ENCODE measurements at places on chromosomes 11 and 22.
A peak's percentile ranks its signal among the peaks of the same experiment; 100 is the strongest.

GRCh38 chr22:18975434-18976196, 39.5 kb upstream of the PRODH start:
- DNase-seq = peak; percentile 7

GRCh38 chr11:62981743-62982142, 3.0 kb downstream of the SLC22A6 start:
- DNase-seq = no peak

- DNase-seq = no peak
Measured at GRCh38 chr11:117766576-117766975, 30.4 kb downstream of the DSCAML1 start.

DNA sequence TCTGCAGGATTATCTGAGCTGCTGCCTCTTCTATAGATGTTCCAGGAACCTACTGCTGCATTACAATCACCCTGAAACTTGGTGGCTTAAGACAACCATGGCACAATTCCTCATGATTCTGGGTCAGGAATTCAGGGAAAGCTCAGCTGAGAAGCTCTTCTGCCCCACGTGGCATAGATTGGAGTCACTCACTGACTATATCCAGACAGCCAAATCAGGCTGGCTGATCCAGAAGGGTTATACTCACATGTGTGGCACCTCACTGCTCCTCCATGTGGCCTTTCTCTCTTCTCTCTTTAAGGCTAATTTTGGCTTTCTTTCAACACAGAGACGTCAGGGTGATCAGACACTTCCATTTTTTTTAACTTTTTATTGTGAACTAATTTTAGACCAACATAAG, 125.5 kb downstream of the BBOX1 start:
- no peak for DNase-seq

DNA sequence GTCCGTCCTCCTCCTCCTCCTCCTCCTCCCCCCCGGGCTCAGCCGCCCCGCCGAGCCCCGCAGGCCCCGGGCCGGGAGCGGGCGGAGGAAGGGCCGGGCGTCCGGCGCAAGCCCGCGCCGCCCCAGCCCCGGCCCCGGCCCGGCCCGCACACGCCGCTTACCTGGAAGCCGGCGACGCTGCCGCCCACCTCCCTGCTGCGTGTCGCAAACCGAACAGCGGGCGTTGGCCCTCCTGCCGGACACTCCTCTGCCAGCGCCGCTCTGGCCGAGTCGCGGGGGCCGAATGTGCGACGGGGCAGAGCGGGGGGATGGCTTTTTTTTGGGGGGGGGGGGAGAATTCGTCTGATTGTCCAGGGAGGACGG, 1.1 kb downstream of the IGF2 start:
- no peak for DNase-seq

GRCh38 chr11:79174045-79175008, 266.5 kb downstream of the TENM4 start:
- no peak for DNase-seq

DNA sequence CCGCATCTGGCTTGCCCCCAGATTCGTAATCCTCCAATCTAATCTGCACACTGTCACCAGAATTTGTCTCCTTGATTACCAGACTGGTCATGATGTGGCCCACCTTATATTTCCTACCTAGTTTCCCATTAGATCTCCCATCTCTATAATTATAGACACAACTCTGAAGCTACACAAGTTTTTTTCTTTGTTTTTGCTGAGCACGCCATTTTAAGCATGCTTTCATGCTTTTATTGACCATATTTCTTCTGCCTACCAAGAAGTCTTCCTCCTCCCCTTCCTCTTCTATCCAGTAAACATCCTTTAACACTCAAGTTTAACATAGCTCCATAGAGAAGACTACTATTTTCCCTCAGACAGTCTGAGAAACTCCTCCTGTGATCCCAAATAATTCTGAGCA, 24.3 kb upstream of the DEPDC7 start:
- no peak for DNase-seq

DNA sequence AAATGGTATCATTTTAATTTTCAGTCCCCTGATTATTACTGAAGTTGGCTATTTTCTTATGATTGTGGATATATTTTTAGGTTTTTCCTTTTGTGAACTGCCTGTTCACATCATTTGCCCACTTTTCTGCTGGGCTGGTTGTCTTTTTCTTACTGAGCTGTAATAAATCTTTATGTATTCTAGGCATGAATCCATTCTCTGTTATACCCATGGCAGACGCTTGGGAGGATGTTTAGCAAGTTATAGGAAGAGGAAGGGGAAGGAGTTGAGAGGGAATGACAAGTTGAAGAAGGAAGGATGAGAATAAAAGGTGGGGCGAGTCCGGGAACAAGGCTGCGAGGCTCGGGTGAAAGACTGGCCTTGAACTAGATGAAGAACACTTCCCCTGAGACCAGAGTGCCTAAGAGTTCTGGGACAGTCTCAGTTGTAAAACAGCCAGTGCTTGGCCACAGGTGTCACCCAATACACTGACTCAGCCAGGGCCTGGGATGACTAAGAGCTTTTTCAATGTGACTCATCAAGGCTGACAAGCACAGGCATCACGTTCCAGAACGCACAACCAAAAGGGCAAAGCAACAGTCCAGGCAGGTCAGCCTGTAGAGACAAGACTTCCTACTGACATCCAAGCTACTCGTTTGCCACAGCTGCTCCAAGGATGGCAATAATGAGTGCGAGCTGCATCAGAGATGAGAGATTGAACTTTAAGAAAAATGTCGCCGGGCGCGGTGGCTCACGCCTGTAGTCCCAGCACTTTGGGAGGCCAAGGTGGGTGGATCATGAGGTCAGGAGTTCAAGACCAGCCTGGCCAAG, 35.2 kb downstream of the LRFN4 start:
- DNase-seq = no peak

GRCh38 chr11:65555693-65556231, 2.4 kb downstream of the LTBP3 start:
- DNase-seq = no peak

DNA sequence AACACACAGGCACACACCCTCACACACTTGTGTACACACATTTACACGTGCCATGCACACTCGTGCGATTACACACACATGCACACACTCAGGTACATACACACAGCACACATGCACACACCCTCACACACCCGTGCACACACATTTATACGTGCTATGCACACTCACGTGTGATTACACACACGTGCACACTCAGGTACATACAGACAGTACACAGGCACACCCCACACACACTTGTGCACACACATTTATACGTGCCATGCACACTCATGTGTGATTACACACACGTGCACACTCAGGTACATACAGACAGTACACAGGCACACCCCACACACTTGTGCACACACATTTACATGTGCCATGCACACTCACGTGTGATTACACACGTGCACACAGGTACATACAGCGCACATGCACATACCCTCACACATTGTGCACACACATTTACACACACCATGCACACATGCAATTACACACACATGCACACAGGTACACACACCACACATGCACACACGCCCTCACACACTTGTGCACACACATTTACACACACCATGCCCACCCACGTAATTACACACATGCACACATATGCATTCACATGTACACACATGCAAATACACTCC, 4.6 kb downstream of the IFITM10 start:
- DNase-seq = no peak

DNA sequence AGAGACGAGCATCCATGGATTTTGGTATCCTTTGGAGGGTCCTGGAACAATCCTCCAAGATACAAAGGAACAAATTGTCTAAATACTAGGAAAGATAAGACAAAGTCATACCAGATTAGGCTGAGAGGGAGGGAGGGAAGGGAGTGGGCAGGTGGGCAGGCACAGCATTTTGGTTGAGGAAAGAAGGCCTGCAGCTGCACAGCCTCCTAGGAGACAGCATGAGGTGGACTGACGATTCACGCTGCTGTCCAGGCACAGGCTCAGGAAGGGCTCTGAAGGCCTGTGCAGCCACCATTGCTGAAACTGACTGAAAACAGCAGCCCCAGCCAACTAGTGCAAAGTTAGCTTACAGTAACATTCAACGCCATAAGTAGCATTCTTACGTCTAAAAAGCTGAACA, 64.7 kb downstream of the PACSIN2 start:
- DNase-seq = no peak

- DNase-seq = no peak
Measured at GRCh38 chr11:105054723-105055493, 9.8 kb upstream of the CARD16 start.

- peak; percentile 73 for DNase-seq
Measured at GRCh38 chr22:22942511-22943329, 55.1 kb downstream of the IGLL5 start.

DNA sequence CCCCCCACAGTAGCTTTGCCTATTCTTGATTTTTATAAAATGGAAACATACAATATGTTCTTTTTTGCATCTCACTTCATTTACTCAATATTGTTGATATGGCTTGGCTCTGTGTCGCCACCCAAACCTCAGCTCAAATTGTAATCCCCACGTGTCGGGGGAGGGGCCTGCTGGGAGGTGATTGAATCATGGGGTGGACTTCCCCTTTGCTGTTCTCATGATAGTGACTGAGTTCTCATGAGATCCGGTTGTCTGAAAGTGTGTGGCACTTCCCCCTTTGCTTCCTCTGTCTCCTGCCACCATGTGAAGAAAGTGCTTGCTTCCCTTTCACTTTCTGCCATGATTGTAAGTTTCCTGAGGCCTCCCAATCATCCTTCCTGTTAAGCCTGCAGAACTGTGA, 431.3 kb downstream of the MN1 start:
- no peak for DNase-seq

- no peak for DNase-seq
Measured at GRCh38 chr11:46210133-46210636, 67.3 kb upstream of the CREB3L1 start.

DNA sequence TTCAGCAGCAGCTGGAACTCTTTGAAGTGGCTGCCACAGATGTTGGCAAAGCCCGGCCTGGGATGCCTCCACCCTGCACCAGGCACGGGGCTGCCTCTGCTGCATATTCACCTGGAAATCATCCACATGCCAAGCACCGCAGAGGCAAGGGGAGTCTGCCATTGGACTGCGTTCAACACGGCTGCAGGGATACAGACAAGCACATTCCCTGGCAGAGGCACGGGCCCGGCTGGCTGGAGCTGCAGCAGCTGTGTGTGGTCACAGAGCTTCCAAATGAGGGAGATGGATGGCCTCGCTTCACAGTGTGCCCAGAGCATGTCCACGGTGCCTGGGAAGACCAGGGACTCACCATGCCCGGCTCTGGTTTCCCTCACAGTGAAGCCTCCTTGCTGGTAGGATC, 1378.9 kb downstream of the TBC1D22A start:
- DNase-seq = no peak

- no peak for DNase-seq
Measured at GRCh38 chr11:65307298-65308229, 7.1 kb upstream of the CDC42EP2 start.

GRCh38 chr11:19615341-19616183, 97.1 kb upstream of the NAV2 start:
- no peak for DNase-seq

- DNase-seq = no peak
Measured at GRCh38 chr11:134363592-134363991, 31.8 kb downstream of the GLB1L2 start.

DNA sequence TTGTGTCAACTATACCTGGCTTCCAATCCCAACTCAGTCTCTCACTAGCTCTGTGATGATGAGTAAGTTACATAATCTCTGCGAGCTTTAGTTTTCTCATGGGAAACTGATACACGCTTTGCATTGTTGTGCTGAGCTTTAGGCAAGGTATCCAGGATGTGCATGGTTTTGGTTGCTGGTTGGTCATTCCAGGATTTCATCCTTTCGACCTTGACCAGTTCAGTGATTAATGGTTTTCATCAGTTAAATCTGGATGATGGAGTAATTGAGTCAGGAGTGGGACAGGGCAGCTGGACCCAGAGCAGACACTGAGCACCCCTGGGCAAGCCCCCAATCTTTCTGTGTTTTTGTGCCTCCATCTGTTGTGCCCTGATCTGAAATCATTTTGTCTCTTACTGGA, 417.3 kb upstream of the CADM1 start:
- DNase-seq = no peak

DNA sequence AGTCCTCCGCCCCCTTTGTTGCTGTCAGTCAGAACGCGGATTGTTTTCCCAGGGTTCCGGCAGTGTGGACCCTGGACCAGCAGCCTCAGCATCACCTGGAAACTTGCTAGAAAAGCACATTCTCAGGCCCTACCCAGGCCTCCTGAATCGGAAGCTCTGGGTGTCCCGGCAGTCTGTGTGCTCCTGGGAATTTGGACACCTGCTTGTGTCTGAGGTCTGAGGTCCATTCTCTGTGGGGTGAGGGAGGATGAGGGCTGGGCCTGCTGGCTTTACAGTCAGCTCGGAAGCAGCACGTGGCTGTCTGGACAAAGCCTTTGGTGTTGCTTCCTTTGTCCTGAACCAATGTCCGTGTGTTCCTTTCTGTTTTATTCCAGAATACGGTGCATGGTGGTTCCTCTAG, 299.7 kb downstream of the TBC1D22A start:
- DNase-seq = no peak

DNA sequence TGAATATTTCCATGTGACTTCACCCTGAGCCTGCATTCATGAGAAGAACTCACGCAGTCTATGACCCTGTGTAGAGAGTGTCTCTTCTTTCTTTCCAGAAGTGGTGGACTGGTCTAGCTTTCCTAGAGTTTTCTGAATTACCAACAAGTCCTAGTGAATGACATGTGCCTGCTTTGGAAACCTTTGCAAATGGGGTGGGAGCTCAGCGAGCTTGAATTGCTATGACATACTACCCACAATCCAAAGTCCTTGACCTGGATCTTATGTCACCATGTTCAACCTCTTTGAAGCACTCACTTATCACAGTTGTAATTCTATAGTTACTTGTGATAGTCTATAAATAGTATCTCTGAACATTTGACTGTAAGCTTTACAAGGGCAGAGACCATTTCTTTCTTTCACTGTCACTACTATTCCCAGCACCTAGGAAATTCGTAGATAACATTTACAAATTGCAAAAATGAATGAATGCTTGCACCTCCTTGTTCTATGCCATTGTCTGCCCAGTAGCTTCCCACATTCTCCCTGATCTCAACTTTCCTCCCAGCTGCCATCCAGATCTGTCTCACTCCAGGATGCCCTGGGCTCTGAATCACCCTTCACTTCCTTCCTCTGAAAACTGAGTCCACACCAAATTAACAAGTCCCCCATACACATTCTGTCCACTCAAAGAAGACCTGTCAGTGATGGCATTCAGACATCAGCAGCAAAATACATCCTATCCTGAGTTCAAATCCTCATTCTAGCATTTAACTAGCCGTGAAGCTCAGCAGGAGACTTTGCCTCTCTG, 201.9 kb upstream of the SESN3 start:
- no peak for DNase-seq

DNA sequence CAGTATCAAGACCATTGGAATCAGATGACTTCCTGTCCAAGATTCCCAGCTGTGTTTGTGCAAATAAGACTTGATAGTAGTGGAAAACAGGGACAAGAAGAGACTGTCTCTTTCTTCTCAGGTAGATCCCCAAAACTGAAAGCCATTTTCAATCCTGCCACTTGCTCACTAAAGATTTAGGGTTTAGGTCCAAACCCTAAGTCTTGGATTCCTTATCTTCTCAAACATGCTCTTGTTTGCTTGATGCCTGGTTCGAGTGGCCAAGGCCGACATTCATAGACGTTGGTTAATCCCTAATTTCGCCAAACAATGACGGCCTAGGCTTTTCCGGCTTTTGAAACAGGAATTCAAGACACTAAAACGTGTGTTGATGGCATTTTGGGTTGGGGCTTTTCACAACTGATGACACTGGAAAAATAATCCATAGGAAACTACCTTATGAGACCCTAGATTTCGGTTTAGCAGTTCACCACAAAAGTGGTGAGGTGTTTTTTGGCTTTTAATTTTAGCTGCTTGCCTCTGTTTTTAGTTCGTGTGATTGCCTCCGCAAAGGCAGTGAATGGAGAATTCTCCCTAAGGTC, 1.0 kb upstream of the GTPBP1 start:
- DNase-seq = no peak
